Umbilical cord (tissue), 2 donors: ENCODE measurements at places on chromosomes 6 and 20.
A peak's percentile ranks its signal among the peaks of the same experiment; 100 is the strongest.

DNA sequence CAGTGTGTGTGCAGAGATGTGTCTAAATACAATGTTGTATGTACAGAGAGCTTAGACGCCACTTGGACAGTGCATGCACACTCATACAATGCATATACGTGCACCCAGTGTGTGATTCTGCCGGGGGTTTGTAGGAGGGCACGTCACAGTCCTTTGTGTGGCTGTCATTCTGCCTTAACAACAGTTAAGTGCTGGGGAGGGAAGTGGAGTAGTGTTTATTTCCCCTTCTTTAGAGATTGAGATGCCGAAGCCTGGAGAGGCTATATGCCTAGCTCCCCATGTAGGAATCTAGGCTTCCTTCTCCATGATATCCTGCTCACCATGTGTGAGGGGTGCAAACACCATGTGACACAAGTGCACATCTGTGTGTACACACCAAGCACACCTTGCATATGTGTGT is 38.2 kb downstream of the MDFI start:
- DNase-seq = no peak

DNA sequence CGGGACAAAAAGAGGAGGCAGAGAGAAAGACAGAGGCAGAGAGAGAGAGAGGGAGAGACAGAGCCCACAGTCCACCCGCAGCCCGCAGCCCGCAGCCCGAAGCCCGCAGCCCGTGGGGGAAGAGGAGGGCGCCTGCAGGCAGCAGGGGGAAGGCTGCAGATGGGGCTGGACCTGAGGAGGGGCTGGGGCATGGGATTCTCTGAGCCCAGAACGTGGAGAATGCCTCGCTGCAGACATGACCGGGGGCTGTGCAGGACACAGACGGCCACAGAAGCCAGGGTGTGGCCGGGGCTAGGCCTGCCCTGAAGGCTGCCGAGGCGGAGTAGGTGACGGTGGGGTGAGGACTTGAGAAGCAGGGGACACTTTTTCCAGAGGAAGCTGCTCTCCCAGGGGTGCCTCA is 6.5 kb upstream of the SLCO4A1 start:
- peak; percentile 48 for DNase-seq

- DNase-seq = no peak
These were observed 11.3 kb downstream of the ZHX3 start for GRCh38 chr20:41306061-41306727.

GRCh38 chr6:100135977-100136376 is 142.0 kb upstream of the MCHR2 start:
- no peak for DNase-seq

- no peak for DNase-seq
These were observed 107.6 kb upstream of the RNF24 start for GRCh38 chr20:4122926-4123325.

DNA sequence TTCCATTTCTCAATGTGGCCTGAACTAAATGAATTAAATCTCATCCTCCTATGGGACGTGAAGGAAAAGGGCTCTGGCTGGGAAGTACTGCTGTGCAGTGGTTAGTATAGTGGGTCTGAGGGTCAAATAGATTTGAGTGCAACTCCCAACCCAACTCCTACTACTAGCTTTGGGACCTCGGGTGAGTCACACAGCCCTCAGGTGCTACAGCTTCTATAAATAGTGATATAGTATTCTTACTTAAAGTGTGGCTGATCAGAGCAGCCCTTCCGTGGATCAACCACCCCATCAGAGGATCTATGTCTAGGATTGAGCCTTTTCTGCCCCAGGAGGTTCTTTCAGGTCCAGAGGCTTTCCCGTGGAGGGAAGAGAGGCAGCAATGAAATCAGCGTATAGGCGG is 904 bp upstream of the UST start:
- no peak for DNase-seq

- DNase-seq = peak; percentile 75
These were observed 80.4 kb upstream of the BTN3A2 start for GRCh38 chr6:26284537-26285142.

DNA sequence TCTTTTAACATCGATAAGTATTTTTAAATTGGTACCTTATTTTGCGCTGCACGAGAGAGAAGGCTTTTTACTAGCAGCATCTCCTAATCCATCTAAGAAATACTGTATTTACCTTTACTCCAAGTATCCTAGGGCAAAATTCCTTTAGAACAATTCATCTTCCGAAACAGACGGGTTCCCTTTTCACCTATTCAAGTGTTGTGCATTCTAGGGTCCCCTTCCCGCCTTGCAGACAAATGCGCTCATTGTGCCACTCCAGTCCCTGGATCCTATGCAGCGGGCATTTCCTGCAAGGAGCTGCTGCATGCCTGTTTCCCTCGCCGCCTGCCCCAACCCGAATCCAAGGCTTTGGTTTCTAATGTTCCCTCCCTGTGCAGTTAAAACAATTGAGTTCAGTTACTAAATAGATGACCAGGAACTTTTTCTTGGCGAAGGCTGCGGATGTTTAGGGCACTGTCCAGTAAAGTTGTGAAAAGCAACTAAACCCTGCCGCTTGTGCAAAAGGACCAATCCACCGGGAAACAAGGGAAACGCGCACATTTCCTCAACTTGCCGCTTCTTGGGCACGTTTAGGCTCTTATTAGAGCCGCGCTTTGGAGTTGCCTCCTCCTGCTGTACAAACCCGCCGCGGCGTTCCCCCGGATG is 556 bp upstream of the SCAF8 start:
- no peak for DNase-seq

GRCh38 chr6:144715344-144715743 is 430.2 kb downstream of the UTRN start:
- no peak for DNase-seq

DNA sequence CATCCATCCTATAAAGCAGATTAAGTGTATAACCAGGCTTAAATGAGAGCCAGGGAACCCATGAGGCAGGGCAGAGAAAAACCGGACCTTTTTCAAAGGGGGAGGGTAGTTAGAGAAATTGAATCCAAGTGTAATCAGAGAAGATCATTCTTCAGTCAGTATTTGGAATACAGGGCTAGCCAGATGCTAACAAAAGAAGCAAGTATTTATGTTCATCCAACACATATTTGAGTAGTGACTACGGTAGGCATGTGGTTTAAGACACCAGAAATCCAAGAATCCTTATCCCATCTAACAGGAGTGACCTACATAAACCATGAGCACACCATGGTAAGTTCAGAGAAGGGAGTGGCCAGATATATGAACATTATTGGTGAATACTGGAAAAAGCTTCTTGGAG is 46.8 kb upstream of the FAM83C start:
- DNase-seq = peak; percentile 87

DNA sequence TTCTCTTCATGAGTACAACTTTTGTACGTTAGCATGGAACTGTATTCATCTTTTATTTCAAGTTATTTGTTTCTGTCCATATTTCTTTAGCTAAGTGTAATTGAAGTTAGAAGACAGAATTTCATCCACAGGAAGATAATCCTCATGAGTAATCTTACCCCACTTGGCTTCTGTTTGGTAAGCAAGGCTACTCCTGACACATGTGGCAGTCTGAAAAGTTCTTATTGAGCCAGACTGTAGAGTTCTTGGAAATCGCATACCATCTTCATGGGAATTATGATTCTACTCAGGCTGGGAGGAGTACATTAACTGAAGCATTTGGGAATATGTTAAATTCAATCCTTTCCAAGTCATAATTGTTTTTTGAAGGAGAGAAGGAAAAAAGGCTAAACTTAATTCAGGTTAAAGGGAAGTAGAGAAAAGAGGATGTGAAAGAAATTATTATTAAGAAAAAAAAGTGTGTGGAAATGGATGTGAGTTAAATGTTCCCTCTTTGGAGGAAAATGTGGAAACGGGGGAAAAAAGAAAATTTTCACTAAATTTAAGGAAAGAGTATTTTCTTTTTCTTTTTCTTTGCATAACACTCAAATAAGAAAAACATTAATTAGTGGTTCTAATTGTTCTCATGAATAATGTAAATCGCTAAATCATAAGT is 41.5 kb upstream of the TENT5A start:
- no peak for DNase-seq

DNA sequence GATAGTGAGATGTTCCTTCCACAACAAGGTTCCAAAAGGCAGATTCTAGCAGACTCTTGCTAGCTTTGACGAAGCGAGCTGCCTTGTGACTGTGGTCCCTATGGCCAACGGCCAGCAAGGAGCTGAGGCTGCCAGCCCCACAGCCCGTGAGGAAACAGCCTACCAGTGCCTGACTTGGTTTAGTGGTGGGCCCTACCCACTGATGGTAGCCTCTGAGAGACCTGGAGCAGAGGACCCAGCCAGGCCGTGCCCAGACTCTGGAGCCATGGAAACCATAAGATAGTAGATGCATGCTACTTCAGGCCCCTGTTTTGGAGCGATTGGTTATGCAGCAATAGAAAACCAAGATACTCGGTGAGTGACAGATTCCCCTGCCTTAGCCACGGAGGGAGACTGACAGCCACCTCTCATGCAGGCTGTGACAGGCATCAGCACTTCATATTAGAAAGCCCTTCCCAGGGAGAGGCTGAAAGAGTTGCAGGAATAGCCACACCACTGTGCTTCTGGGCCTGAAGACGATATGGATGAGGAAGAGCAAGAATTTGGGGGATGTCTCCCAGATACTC is 19.2 kb downstream of the PSMG4 start:
- DNase-seq = no peak

DNA sequence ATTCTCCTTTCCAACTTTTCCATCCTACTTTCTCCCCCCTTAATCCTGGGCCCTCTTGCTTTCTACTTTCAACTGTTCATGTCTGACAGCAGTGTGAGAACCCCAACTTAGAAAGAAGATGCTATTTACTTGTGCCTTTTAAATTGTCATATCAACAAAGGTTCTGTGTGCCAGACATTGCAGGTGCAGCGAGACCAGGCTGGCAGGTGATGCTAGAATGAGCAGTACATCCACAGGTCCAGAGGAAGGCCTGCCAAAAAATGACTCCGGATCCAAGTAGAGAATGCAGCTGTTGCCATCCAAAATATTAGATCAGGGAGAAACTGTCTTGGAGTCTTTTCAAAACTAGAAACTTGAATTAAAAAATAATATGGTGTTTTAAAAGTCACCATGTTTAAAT is 510.5 kb downstream of the LMBRD1 start:
- no peak for DNase-seq

GRCh38 chr6:157556144-157556645 is 175.2 kb downstream of the ZDHHC14 start:
- DNase-seq = no peak
